Activated B cell treated with CpG ODN at 0.5 μM for 24 hours (primary cell): ENCODE measurements at places on chromosomes 12 and 14.
A peak's percentile ranks its signal among the peaks of the same experiment; 100 is the strongest.

GRCh38 chr12:49098035-49098451, 3.4 kb upstream of the DHH start:
- peak; percentile 48 for DNase-seq

- no peak for DNase-seq
These were observed 56.9 kb downstream of the SCAF11 start for GRCh38 chr12:45933504-45933903.

DNA sequence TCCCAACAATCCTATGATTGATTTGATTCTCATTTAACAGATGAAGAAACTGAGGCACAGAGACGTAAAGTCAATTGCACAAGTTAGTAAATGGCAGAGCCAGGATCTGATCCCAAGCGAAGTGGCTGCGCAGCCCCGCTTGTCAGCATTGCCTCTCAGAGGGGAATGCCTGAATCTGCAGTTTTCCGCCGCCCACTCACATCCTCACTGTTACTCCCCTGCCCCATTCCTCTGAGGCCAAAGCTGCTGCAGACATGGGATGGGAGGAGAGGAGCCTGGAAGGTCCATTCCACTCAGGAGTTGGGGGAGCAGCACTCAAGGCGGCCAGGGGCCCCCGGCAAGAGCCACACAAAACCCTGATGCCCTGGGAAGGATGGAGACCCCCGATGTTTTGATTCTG, 1.0 kb downstream of the NRIP2 start:
- no peak for DNase-seq

GRCh38 chr12:56723889-56724700, 1.0 kb downstream of the NACA start:
- no peak for DNase-seq

DNA sequence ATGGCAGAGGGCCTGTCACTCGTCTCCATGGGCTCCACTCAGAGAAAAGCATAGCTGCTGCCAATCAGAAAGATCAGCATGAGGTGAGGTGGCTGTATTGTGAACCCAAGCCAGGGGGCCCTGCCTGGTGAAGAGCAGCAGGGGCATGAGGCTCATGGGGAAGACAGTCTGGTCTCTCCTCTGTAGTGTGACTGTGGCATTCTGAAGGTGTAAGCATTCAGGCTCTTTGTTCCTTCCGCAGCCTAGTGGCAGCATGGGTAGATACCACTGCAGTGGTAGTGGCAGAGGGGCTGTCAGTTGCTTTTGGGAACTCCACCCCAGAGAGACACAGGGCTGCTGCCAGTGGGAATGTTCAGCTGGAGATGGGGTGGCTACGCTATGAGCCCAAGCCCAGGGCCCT, 5.1 kb upstream of the CLEC4D start:
- DNase-seq = no peak

DNA sequence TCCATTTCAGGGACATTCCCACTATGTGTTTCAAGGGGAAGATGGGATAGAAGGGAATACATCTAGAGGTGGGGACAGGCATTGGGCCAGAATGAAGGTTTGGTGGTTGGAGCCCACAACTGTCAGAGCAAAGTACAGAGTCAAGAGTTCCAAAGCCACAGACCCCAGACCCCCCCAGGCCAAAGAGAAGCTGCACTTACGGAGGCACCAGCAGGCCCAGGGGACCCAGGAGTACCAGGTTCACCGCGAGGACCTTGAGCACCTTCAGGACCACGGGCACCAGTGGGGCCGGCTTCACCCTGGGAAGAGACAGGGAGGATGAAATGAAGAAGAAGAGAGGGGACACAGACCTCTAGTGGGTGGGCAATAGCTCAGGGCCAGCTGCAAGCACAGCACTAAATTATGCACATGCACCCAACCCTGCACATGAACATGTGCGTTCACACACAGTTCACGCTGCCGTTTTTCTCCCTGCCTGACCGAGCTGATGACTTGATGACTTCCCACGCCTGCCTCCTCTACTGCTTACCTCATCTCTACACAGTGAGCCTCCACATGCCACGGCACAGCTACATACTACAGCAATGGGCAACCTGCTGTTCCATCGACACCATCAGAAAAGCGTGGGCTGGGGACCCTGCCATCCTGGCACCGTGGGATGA, 16.7 kb downstream of the COL2A1 start:
- peak; percentile 14 for DNase-seq

DNA sequence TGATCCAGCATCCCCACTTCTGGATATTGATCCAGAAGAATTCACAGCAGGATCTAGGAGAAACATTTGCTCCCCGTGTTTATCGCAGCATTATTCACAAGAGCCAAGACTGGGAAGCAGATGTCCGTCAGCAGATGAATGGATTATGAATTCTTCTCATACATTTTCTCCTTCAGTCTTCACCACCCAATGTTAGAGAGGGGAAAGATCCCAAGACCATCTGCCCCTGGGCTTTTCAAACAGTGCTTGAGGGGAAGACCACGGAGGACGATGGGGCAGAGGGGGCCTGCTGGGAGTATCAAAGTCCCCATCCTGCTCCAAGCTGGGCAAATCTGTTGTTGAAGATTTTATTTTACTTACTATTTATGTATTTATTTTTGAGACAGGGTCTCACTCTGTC, 41.1 kb downstream of the SERPINA3 start:
- no peak for DNase-seq

GRCh38 chr12:69476276-69477017, 6.3 kb downstream of the FRS2 start:
- no peak for DNase-seq

DNA sequence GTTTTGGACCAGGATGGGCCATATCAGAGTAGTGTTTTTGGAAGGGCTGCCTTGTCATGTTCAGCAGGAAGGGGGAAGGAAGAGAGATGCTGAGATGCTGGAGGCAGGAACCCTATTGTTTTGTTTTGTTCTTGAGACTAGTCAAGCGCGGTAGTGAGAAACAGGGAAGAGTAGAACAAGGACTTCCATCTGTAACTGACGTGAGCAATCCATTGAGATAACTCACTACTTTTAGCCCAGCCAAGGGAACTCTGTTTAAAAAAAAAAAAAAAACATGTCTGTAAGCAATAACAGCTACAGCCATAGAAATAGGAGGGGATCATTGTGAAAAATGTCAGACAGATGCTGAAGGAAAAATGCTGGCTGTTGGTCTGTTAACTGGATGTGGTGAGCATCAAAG, 34.0 kb downstream of the CD9 start:
- DNase-seq = no peak

DNA sequence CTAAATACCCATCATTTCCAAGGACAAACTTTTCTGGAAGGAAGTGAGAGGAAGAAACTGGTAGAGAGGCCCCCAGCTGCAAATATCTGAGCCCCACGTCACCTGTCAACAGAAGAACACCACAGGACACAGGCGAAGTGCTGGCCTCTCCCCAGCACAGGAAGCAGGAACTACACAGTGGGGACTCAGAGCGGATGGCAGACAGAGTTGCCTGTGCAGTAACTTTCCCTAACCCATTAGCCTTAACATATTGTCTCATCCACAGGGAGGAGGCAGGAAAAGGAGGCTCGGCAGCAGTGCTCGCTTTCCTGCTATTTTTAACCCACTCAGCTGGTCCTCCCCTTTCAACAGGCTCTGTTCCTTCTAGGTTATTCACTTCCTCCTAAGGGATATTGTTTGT, 111.5 kb upstream of the TMPO start:
- DNase-seq = no peak

GRCh38 chr12:101298426-101298825, 18.5 kb downstream of the UTP20 start:
- no peak for DNase-seq

DNA sequence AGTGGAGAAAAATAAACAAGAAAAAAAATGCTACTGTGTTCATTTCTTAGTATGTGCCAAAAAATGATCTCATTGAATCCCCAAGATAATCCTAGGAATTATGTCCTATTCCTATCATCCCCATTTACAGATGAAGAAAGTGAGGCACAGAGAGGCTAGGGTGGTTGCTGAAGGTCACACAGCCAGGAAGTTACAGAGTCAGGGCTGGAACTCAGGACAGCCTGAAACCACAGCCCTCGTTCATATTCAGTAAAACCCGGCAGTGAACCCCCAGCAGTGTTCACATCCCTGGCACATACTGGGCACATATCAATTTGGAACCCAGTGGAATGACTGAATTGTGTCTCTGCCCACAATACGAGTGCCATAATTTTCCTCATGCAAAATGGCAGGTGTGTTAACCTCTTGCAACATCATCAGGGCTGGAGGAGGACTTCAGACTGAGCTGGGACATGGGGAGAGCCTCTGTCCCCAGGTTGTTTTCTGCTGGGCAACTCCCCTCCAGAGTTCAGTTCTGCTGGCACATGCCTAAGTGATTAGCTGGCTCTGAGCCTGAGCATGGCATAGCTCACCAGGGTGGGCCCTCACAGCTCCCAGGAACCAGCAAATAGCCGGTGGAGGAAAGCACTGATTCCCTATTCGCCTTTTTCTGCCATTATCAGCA, 2.0 kb upstream of the PPP1CC start:
- no peak for DNase-seq

DNA sequence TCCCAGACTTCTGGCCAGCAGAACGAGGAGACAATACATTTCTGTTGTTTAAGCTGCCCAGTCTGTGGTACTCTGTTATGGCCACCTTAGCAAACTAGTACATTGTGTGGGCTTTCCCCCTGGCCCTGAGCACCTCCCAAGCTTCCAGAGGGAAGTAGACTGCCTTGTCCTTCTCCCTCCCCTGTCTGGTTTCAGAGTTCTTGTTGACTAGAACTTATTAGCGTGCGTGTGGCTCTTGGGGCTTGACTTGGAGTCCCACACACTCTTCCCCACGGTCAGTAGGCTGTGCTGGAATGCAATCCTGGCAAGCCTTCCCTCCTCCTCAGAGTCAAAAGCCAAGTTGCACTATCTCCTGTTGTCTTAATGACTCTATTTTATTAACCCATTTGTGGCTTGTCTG, 27.7 kb downstream of the FBLN5 start:
- no peak for DNase-seq

DNA sequence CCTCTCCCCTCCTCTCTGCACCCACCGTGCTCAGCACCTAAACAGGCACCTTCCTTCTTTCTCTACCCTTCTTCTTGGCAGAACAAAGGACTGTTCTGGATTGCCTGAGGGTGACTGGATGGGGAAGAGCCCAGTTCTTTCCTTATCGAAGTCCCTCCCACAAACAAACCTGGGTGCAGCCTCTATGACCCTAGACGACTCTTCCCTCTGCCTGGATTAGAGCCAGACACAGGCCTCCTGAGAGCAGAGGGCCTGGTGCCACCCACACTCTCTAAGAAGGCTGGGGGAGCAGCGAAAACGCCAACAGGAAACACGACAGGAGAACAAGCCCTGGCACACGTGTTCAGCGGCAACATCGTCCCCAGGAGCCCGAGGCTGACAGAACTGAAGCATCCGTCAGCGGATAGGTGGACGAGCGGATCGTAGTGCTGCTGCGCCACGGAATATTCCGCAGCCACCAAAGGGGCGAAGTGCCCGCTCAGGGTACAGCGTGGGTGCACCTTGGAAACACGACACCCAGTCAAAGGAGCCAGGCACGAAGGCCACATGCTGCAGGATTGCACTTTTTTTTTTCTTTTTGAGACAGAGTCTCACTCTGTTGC, 38.0 kb downstream of the RIMBP2 start:
- no peak for DNase-seq

- DNase-seq = no peak
These were observed 115.4 kb downstream of the DUSP6 start for GRCh38 chr12:89236748-89237383.

DNA sequence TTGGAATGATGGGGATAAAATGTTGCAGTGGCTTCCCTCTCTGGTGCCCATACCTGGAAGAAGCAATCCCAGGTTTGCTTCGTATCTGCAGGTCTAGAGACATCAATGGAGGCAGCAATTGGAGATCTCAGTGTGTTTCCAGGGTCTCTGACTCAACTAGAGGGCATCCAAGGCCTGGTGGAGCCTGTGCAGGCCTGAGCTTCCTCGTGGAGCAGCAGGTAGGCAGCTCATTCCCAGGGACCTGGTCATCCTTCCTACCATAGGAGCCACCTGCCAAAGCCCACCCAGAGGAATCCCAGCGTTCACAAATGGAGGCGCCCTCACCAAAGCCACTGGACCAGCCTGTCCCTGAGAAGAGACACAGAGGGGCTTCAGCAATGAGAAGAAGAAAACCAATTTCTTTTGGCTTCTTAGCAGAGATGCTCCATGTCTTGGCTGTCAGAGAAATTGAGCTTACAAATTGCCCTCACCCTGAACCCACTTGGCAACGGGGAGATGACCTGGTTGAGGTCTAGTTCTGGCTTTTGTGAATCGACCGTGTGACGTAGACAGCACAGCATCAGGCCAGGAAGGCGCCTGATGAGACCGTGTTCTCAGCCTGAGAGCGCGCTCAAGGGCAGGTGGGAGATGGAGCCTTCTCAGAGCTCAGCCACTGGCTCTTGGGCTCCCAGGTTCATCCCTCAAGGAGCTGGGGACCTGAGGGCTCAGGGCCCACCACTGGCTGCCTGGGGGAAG, 283.6 kb downstream of the DPF3 start:
- DNase-seq = no peak
